Renal cortical epithelial cell (primary cell): ENCODE measurements at places on chromosomes 12 and 14.

GRCh38 chr12:111532751-111533150, 66.4 kb downstream of the ATXN2 start:
- DNase-seq: no peak

DNA sequence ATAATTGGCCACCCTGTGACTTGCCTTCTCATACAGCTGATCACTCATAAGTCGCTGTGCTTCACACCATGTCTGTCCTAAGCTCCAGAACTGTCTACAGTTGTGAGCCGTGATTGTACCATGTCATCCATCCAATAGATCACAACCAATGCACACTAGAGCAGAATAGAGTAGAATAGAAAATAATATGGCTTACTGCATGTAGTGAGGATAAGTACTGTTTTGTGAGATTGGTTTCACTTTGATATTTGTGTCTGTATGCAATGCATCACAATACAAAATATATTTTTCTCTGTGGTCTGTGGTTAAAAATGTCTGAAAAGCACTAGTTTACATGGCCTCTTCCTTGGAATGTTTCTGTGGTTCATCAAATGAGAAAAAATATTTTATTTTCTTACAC, 237.6 kb upstream of the PRKD1 start:
- DNase-seq: no peak

- no peak for DNase-seq
Observed at GRCh38 chr14:52863334-52863700, 71.9 kb upstream of the GNPNAT1 start.

DNA sequence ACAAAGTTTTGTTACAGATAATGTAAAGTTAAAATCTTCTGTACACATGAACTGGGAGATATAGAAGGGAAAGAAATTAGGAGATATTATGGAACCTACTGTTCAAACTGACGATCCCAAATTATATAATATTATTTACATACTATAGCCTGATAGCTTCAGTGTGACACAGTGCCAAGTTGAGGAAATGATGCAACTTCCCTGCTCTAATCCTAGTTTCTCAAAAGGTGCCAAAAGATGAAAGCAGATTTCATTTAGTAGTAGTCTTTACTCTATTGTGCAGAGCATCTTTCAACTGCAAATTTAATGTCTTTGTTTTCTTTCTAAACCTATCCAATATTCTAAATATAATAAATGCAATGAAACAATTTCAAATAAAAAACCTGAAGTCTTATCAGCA, 46.9 kb downstream of the COCH start:
- DNase-seq: no peak
